ENCODE measurements at places on chromosomes 6 and 20.

GRCh38 chr6:147551976-147552375, 43.5 kb downstream of the SAMD5 start:
- DNase-seq, result no peak

GRCh38 chr20:396619-397431, 11.3 kb upstream of the RBCK1 start:
- no peak for DNase-seq

- no peak for DNase-seq
Observed at GRCh38 chr6:79586548-79586947, 44.6 kb upstream of the SH3BGRL2 start.

- DNase-seq, result no peak
Observed at GRCh38 chr20:17662333-17663039, 19.6 kb downstream of the RRBP1 start.

- DNase-seq, result no peak
Observed at GRCh38 chr6:139154881-139155547, 20.1 kb downstream of the HECA start.

DNA sequence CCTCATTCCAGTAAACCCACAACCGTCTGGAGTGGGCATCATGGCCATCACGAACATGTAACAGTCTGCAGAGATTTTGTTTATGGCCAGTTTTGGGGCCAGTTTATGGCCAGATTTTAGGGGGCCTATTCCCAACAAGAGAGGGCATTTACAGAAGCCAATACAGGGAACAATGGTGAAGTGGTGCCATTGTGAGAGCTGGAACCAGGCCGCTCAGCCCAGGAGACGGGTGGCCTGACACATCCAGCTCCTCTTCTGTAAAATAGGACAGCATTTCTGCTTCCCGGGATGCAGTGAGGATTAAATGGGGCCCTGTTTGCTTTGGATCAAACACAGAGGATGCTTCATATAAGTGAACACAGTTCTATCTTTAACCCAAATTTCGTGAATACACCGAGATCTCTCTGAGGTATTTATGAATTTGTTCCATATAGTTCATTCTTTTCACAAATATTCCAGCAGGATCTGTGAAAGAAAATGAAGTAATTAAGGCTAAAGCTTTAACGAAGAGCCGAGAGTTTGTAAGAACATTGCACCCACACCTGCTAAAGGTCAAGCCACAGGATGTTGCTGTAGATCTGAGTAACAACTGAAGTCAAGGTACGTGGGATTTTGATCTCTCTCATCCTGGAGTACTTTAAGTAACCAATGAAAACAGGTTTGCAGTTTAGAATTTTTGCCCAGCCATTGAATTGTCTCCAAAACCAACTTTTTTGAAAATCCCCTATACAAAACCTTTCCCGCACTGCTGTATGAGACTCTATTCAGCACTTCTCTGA, 14.5 kb upstream of the SIRPG start:
- DNase-seq, result no peak

GRCh38 chr6:5138995-5139827, 54.1 kb downstream of the PPP1R3G start:
- no peak for DNase-seq

DNA sequence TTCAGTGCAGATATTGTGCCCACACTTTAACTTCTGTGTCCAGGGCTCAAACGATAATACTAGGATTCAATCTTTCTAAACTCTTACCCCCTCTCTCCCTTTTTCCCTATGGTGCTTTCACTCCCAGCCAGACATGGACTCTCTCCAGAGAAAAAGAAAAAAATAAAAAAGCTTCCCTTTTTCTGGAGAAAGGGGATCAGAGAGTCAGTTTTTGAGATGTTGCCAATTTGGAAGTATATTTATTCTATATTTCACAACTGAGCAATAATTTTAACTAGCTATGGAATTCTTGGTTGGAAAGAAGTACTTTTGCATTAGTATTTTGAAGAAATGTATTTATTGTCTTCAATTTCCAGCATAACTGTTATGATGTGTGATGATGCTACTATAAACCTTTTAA, 72.2 kb upstream of the ZFP64 start:
- DNase-seq, result no peak

DNA sequence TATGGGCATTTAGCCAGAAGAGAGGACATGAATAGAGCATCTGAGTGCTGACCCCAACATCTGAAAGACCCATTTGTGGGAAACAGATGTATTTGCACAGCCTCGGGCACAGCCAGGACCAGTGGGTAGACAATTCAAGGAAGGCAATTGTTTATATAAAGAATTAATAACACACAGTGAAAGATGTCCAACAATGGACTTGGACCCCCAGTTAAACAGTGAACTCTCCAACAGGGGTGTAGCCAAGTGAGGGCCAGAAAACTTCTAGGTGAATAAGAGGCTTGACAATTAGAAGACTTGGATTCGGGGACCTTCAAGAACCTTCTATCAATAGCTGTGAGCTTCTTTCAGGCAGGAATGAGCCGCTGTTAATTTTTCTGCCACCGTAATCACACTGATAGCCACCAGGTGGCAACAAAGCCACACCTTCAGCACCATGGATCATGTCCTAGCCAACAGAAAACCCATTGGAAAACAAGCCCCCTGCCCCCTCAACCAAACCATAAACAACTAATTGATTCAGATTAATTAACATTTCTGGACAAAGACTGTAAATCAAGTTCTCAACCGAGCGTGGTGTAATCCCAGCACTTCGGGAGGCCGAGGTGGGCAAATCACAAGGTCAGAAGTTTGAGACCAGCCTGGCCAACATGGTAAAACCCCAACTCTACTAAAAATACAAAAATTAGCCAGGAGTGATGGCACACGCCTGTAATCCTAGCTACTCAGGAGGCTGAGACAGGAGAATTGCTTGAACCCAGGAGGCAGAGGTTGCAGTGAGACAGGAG, 8.8 kb upstream of the SRSF6 start:
- peak; percentile 16 for DNase-seq

DNA sequence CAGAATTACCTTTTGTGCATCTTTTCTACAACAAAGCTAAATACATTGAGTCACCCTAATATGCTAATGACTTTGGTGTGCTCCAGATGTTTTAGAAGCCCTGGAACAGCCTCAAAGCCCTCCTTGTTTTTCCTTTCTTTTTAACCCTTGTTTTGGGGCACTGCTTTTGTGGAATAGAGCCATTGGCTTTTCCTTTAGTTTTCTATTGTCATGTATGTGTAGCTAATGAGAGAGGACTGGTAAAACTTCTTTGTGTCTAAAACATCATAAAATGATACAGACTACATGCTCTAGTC, 158.8 kb downstream of the JARID2 start:
- no peak for DNase-seq

- no peak for DNase-seq
Observed at GRCh38 chr20:703426-703825, 27.8 kb upstream of the SCRT2 start.

DNA sequence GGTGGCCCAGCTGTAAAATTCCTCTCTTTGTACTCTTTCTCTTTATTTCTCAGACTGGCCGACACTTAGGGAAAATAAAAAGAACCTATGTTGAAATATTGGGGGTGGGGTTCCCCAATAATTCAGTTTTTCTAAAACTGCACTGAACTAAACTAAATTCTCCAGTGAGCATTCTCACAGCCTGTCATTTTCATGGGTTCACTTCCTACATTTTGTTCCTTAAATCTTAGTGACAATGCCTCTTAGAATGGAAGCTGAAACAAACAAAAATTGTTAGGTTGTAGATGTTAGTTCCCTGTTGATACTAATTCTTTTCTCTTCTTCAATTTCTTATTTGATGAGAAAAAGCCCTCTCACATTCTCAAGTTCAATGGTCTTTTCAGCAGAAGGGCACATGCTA, 35.8 kb upstream of the IFNGR1 start:
- no peak for DNase-seq

GRCh38 chr6:149393002-149393679, 6.9 kb upstream of the SUMO4 start:
- DNase-seq, result no peak

DNA sequence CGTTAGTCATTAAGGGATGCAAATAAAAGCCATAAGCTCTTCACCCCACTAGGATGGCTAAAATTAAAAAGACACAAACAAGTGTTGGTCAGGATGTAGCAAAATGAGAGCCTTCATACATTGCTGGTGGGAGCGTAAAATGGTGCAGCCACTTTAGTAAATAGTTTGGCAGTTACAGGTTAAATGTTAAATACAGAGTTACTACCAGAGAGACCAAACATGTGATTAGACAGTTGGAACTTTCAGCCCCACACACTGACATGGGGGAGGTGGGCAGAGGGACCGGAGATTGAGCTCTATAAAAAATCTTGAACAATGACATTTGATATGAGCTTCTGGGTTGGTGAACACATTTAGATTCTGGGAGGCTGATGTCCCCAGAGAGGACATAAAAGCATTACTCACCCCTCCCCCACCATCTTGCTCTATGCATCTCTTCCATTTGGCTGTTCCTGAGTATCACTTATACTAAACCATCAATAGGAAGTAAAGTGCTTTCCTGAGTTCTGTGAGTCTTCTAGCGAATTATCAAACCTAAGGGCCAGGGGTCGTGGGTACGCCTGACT, 20.4 kb upstream of the ZNF318 start:
- DNase-seq, result no peak

- no peak for DNase-seq
Observed at GRCh38 chr6:7004581-7005297, 103.0 kb upstream of the RREB1 start.

- DNase-seq, result no peak
Observed at GRCh38 chr6:109793792-109794191, 102.7 kb downstream of the FIG4 start.

GRCh38 chr20:8801686-8802085, 267.2 kb upstream of the PLCB4 start:
- no peak for DNase-seq

DNA sequence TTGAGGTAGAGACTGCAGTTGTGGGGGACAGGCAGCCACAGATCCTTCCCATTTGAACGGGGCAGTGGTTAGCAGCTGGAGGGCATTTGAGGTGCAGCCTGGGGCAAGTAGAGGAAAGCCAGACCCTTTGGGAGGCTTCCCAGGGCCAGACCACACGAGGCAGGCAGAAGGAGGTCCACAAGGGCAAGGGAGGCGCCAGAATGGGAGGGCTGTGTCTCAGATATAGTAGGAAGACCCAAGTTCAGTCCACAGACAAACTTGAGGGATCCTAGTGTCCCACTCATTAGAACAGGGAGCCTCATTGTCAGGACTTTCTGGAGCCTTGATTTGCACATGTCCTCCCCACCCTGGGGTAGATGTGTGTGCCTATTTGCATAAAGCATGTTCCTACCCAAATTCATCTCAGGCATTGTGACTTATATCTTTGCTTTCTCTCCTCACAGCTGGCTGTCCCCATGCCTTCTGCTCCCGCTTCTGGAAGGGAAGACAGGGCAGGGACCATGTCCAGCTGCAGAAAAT, 166.0 kb downstream of the VEGFA start:
- DNase-seq, result no peak

GRCh38 chr20:58874469-58874868, 22.0 kb downstream of the GNAS start:
- DNase-seq, result no peak

- DNase-seq, result no peak
Observed at GRCh38 chr20:24802286-24802820, 146.7 kb upstream of the CST7 start.

GRCh38 chr6:39330476-39330875, 8.0 kb upstream of the KCNK16 start:
- DNase-seq, result no peak

DNA sequence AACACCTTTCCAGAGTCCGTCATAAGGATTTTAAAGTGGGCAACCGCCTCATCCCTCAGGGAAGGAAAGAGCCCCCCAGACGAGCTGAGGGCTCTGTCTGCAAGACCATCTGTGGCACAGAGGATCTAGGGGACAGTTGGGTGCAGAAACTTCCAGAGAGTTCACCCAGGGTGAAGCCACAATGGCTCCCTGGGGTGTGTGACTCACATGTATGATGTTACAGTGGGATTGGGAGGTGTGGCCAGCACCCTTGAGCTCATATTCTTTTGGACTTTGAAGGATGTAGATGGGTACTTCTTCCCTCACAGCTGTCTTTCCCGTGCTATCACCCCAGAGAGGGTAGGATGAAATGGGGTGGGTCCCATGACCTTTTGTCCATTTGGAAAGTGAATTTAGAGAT, 95.5 kb downstream of the NCR2 start:
- no peak for DNase-seq

- DNase-seq, result no peak
Observed at GRCh38 chr6:78523622-78524021, 343.7 kb upstream of the IRAK1BP1 start.

GRCh38 chr20:50020288-50020687, 37.5 kb downstream of the SNAI1 start:
- no peak for DNase-seq

GRCh38 chr6:75210885-75211739, 5.3 kb upstream of the COL12A1 start:
- DNase-seq, result no peak

- DNase-seq, result no peak
Observed at GRCh38 chr6:110340392-110340965, 17.7 kb downstream of the METTL24 start.

GRCh38 chr20:38167851-38168760, 3.0 kb upstream of the TGM2 start:
- no peak for DNase-seq

DNA sequence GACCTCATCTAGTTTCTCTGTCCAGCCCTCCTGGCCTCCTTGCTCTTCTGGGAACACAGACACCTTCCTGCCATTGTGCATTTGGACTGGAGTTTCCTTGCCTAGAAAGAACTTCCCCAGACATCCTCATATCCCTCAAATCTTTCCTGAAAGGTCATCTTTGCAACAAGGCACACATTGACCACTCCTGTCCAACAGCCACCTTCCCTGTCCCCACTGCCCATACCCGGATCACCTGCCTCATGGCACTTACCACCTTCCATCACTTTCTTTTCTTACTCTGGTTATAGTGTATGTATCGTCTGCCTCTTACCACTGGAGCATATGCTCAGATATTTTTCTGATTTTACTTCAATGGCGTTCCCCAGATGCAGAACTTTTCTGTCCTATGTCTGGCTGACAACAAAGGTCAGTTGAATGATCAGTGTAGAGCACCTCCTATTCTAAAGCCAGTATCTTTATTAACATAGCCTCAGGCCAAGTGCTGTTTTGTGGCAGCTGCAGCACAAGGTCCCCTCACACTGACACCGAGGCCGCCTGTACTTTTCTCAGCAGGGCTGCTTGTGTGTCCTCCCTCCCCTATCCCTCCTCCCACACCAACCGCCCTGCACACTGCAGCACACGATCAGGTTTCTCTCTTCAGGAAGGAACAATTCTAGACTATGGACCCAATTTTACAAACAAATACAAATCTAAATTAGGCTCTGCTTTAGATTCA, 4.1 kb downstream of the HLA-C start:
- no peak for DNase-seq

GRCh38 chr20:62980380-62980960, 26.3 kb downstream of the BHLHE23 start:
- DNase-seq, result no peak

GRCh38 chr20:20201124-20201523, 148.8 kb downstream of the CFAP61 start:
- no peak for DNase-seq

- DNase-seq, result no peak
Observed at GRCh38 chr20:15033269-15033668, 695.9 kb upstream of the FLRT3 start.

All from stimulated activated CD4-positive, alpha-beta T cell treated with anti-CD3 and anti-CD28 coated beads, Interleukin-2, amount 100 ng/mL, for 4 hours (primary cell).